Activated T-cell treated with anti-CD3 and anti-CD28 coated beads for 1 hour (primary cell): ENCODE measurements at places on chromosomes 3 and 15.

- DNase-seq, result no peak
These were observed 14.1 kb upstream of the TOPAZ1 start for GRCh38 chr3:44227632-44228031.

DNA sequence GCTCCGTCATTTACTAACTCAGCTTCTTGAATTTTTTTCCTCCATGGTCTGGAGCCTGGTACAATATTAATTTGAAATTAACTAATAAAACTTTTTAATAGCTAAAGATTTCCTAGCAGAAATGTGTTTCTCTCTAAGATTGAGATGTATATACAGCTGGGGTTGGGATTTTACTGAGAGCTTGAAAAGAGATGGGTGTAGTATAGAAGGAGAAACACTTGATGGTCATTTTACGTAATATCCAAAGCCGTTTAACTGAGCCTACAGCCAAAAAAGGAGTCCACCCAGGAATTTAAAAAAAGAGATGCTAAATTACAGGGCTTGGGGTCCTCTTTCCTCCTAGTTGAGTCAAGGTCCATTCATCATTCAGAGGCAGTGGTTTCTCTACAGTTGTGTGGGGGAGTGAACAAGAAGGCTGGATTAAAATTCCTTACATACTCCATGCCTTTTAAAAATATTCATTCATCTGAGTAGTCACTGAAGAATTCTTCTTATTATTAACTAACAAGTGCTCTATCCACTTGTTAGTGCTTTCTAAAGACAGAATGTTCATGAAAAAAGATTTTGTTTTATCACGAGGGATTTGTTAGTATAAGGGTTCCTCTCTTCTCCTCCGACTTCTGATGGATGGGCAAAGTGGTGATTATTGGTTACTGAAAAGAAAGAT lies 255.3 kb upstream of the IL12A start:
- DNase-seq, result no peak

DNA sequence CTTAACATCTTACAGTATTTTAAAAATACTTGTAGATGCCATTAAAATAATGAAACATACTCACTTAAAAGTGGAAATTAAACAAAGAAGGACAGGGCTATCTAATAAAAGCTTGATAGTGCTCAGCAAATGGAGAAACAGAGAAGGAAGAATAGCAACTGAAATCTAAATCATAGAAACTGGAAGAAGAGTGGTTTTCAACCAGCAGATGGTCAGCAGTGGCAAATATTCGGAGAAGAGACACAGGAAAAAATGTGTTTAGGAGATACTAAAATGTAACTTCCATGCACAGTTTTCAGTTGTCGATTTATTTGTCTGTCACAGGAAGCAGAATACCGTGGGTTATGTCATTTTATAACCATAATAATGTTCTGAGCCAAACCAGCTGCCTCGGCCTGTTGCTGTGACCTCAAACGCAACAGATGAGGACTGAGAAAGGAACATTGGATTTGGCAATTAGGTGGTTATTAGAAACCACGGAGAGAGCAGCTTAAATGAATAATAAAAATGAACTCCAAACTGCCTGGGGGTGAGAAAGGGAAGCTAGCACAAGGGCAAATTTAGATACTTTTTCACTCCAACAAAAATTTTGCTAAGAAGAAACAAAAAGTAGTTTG lies 246.6 kb upstream of the KCNMB2 start:
- DNase-seq, result no peak

DNA sequence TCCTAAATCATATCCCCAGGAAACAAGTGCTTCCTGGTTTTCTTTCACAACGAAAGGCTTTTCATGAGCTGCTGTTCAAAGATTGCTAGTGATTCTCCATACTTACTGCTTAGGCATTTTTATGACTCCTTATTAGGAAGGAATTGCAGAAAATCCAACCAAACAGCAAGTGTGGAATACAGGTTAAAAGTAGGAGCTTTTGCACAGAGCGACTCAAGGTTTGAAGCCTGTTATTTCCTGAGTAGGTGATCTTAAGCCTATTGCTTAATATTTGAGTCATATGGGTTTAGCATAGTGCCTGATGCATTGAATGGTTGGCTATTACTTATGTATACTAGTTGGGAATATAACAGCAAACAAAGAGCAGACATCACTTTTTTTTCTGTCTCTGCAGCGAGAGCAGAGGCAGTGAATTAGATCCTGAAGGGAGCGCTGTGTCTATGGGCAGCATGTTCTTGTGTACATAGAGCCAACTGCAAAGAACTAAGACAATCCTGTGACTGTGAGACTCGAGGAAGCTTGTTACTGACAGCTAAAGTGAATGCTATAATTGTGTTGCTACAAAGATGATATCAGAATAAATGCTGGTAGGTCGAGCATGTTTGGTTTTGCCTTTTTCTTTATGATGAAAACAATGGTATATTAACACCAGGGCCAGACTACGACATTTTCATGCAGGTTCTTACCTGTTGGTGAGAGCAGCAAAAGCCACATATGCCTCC lies 6.3 kb downstream of the TM4SF1 start:
- DNase-seq, result no peak

GRCh38 chr3:187287256-187287655 lies 4.3 kb downstream of the MASP1 start:
- DNase-seq, result no peak

DNA sequence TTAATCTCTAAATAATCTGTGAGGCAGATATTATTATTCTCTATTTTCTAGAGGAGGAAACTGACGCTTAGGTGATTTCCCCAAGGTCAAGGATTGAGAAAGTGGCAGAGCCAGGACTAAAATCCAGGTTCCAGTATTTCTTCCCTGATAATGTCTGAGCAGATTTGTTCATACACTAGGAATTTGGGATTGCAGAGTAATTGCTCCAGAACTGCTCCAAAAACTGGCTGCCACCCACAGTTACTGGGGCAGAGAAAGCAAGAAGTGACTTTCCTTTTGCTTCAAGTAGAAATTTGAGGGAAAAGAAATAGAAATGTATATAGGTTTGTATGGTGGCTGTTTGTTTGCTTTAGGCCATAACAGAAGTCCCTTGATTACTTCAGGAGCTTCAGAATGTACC lies 60.6 kb downstream of the SLC12A8 start:
- no peak for DNase-seq

- DNase-seq, result no peak
These were observed 82.1 kb downstream of the SMAD3 start for GRCh38 chr15:67147396-67147949.

GRCh38 chr3:111373861-111374260 lies 168.1 kb upstream of the CD96 start:
- DNase-seq, result no peak

DNA sequence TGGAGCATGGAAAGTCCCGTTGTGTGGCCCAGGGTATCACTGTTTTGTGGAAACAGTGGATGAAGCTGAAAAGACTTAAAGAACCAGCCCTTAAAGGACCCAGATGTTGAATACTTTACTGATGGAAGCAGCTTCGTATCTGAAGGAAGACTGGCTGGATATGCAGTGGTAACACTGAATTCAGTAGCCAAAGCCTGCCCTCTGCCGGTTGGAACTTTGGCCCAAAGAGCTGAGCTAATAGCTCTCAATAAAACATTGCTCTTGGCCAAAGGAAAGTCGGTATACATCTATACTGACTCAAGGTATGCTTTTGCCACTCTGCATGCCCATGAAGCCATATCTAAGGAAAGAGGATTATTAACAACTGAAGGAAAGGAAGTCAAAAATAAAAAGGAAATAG lies 885.4 kb downstream of the PDCD6IP start:
- DNase-seq, result no peak

DNA sequence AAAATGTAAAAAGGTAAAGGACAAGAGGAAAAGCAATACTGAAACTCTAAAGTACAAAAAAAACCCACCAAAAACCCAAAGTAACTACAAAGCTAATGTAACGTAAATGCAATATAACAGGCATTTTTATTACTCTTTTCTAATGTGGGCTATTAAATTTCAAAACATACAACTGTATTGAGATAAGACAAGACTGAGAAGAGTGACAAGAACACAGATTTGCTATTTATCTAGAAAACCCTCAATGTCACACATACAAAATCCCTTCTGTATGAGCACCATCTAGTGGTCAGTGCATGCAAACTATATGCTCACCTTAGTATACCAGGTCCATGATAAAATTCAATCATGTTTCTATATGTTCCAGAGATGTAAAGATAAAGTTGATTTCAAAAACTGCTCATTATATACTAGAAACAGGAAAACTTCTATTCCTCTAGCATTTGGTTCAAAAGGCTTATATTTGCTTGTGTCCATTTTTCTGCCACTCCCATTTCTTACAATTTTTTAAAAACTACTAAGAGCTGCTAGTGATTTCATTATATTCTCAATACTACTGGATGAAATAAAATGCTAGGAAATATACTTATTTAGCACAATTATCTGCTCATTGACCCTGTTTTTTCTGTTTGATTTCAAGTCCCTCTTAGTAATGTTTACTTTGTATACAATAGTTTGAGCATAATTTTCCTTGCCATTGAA lies 111.4 kb downstream of the DLG1 start:
- DNase-seq, result no peak

GRCh38 chr3:67685499-67685898 lies 31.1 kb upstream of the SUCLG2 start:
- DNase-seq, result no peak

DNA sequence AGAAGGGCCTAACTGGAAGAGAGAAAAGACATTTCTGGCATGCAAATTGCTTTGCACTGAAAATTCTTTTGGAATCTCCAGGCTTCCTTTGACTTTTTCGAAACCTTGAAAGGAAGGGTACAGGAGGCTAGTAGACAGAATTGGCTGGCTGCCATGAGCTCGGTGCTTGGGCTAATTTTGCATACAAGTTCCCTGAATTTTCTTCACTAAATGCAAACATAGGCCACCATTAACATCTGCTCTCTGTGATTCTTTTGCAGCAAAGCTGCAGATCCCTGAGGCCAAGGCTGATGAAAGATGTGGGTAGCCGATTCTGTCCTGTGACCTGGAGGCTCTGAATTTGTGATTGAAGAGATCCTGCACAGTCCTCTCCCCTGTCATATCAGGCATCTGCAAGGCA lies 247.8 kb upstream of the MCTP2 start:
- DNase-seq, result no peak

- no peak for DNase-seq
These were observed 13.2 kb downstream of the ABCC5 start for GRCh38 chr3:184004476-184004875.

- no peak for DNase-seq
These were observed 175.7 kb downstream of the TNIK start for GRCh38 chr3:171284308-171285075.

DNA sequence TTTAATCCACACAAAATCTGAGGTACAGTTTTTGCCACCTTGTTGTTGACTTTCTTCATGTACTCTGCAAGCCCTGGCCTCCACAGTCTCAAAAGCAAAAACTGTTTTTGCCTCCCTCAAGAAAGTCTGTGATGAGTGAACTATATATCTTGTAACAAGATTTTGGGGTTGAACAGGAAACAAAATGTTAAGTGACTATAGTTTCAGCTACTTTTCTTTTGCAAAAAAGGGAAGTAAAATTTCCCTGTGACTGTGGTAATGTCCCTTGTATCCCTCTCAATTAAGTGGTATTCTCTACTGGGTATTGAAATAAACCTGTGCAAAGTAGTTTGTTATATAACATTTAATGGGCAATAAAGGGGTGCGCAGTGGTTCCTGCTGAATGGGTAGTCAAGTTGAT lies 21.3 kb upstream of the SCAANT1 start:
- no peak for DNase-seq

DNA sequence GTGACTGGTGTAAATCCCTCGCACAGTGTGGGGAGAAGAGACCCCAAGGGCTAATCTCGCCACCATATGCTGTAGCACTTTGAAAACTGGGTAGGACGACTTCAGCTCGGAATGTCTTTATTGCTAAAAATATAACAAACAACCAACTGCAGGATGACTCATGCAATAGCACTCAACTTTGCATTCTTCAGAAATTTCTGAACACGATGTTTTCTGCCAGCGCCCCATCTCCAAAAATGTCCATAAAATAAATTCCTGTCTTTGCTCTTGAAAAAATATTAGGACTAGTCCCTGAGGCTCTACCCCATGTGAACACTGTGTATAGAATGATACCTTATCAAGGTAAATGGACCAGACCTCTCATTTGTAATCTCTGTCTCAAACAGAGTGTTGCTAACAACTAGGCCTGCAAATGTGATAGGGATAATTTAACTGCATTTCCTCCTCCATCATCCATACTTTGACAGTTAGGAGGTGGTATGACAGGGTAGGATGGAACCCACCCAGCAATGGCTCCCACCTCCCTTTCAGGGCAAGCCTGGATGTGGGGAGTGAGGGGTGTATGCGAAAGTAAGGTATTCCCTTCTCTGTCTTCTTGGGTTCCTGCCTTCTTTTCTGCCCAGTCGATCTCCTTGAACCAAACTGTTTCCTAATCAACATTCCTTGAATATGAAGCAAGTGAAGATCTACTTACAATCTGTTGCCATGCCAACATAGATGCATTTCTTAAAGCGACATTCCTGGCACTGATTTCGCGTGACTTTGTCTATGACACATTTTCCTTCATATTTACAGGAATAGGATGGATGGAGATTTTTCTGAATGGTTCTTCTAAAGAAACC lies 201.1 kb downstream of the NR1D2 start:
- DNase-seq, result no peak

DNA sequence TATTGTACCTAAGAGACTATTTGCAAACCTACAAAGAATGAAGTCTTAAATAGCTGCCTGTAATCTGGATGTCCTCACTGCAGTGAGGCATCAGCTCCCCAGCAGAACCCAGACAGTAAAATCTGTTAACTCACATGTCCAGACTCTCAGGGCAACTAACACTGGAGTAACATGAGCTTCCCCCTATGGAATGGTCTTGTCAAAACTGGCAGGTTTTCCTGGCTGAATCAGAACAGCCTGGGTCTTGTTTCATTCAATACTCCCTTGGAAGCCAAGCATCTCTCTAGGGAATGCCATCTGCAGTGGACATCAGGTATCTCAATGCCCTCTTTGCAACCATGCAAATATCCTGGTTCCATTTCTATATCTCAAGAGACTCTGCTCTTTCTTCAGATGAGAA lies 24.4 kb downstream of the PTPN9 start:
- DNase-seq, result no peak

DNA sequence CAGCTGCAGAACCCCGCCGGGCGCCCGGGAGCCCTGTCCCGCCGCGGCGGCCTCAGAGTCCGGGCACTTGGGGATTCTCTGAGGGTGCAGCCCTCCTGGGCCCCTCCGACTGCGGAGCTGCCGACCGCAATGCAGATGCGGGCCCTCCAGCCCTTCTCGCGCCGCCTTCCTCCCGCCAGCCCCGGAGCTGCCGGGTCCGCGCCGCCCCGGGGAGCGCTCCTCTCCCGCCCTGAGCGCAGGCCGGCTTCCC lies 320 bp upstream of the ACAN start:
- DNase-seq, result no peak
